ENCODE measurements at places on chromosomes 7 and 10.

- DNase-seq: peak; percentile 14
Observed at GRCh38 chr10:49518982-49519578, 19.8 kb downstream of the ERCC6 start.

- no peak for DNase-seq
Observed at GRCh38 chr10:58704226-58704625, 191.6 kb downstream of the BICC1 start.

GRCh38 chr10:34869135-34869836 lies 54.2 kb upstream of the PARD3 start:
- no peak for DNase-seq

DNA sequence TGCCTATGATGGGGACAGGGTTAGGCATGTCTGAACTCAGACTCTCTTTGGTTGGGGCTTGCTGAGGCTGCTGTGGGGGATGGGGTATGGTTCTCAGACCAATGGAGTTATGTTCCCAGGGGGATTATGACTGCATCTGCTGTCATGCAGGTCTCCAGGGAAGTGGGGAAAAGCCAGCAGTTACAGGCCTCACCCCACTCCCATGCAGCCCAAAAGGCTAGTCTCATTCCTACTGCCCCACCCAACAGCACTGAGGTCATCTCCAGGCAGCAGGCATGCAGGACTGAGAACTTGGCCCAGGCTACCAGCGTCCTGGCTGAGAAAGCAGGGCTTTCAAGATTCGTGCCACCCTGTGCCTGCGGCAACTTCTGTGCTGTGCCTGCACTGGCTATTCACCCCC lies 373.3 kb downstream of the HTR7 start:
- DNase-seq: no peak

GRCh38 chr7:21076054-21076453 lies 289.4 kb upstream of the SP8 start:
- DNase-seq: peak; percentile 77

DNA sequence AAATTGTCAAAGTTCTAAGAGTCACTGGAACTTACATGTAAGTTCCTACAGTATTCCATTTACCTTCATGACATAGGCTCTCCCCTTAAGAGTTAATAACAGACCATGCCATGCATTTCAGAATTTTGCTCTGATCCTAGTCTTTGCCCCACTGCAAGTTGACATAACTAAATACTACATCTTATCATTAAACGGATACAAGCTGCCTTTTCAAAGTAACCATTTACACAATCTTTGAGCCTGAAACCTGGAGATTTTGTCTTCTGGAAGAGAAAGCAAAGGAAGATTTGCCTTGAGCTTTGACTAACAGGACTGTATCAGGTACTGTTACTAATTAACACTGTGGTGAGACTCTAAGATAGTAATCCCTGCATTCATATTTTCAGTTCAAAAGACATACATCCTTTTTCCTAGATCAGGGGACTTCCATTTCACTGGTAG lies 9.3 kb upstream of the AKR1D1 start:
- DNase-seq: no peak

DNA sequence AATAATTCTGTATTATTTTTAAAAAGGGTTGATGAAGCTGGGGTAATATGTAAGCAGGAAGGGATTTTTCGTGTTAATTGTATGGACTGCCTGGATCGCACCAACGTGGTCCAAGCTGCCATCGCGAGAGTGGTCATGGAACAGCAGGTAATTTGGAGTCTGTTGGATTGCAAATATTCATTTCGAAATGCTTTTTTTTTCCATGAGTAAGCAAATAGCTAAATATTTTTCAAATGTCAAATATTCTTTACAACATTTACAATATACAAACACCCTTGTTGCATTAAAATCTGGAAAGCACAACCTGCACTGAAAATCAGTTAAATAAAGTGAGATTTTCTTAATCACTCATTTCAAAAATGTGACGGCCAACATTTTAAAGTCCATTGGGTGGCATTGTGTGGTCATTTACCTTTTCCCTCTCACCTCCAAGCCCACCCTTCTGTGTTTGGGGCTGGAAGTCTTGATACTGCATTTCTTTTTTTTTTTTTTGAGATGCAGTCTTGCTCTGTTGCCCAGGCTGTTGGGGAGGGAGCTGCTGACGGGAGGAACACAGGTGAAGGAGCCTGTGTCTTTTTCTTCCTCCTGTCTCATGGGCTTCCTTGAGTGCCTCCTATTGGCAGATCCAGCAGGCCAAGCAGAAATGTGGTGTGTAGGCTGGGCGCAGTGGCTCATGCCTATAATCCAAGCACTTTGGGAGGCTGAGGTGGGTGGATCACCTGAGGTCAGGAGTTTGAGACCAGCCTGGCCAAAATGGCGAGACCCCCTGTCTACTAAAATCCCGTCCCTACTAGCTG lies 66.1 kb downstream of the MCMBP start:
- DNase-seq: no peak

DNA sequence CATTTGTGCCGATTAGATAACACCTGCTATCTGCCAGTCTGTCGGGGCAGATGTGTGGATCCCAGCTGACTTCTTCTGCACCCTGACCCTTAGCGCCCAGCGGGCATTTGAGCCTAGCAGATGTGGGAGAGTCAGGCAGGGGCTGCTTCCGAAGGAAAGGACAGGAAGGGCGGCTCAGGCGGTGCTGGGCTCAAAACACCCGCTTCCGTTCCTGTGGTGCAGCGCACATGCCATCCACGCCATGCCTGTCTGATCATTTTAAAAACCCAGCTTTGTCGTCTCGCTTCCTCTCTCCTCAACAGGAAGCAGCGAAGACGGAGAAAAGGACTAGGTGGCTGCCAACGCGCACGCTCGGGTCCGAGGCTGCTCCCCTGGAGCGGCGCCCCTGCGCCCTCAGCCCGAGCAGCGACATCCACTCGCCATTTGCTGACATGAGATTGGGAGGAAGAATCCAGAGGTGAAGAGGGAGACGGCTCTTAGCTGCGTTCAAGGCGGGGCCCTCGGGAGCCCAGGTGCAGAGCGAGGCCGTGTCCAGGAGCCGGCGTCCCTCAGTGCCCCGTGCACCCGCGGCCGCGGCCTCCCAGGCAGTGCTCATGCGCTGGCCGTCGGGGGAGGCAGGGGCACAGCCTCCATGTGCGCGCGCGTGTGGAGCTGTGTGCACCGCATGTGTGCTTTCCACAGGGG lies 5.9 kb upstream of the BHLHA15 start:
- no peak for DNase-seq

- no peak for DNase-seq
Observed at GRCh38 chr10:120479506-120479905, 22.5 kb downstream of the PLPP4 start.

GRCh38 chr10:5508161-5508604 lies 8.8 kb upstream of the CALML5 start:
- DNase-seq: no peak

Measured in NCI-H1092 treated with DMSO at 0.1 percent for 48 hours (cell line).